Effector memory CD4-positive, alpha-beta T cell (primary cell): ENCODE measurements at places on chromosomes 12 and 14.

DNA sequence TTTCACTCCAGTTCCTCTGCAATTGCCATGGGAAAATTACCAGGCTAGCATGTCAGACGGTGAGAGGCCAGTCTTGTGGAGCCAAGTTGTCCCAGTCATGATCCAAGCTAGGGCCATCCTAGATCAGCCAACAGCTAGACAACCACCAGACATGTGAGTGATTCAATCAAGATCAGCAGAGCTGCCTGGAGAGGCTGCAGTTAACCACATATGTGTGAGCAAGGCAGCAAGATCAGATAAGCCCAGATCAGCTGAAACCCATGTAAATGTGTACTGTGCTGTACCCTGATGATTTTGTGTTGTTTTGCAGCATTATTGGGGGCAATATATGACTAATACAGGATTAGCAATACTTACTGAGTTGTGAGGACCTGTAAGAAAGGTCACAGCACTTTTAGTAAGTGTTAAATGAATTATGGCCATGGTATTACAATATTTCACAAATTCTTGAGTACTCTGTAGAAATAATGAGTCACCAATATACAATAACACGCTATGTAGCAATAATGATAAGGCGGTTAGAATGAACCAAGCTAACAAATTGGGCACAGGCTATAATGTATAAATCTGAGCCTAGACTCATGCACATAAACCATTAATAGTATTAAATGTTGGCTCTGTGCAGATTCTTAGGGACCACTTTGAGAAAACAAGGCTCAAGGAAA, 91.4 kb downstream of the SUDS3 start:
- H3K4me1 ChIP-seq = no peaks in the 10 kb centered on the region
- H3K4me3 ChIP-seq = no peak overlapping the region
- H3K27me3 ChIP-seq = no peaks in the 10 kb centered on the region
- no peak overlapping the region for H3K27ac ChIP-seq
- no peak for DNase-seq

DNA sequence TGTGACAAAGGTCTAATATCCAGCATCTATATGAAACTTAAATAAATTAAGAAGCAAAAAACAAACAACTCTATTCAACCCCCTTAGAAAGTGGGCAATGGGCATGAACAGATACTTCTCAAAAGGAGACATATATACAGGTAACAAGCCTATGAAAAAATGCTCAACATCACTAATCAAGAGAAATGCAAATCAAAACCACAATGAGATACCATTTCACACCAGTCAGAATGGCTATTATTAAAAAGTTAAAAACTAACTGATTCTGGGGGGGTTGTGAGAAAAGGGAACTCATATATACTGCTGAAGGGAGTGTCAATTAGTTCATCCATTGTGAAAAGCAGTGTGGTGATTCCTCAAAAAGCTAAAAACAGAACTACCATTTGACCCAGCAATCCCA, 198.9 kb downstream of the BMP4 start:
- DNase-seq = no peak
- H3K4me1 ChIP-seq = no peaks in the 10 kb centered on the region
- no peaks in the 10 kb centered on the region for H3K36me3 ChIP-seq

DNA sequence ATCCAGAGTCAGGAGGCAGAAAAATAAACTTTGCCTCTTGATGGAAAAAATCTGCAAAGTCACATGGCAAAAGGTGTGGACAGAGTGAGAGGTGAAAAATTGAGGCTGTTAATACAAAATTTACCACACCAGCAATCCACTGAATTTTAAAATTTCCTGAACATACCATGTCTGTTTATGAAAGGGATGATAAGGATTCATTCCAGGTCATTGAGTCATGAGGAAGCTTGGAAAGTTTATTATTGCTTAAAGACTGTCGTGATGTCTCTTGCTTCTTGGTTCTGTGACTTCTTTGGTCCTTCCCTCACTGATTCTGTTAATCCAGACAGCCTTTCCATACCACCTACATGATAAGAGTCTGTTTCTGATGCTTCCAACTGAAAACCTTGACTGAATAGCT, 73.2 kb downstream of the TTC6 start:
- no peaks in the 10 kb centered on the region for H3K27me3 ChIP-seq
- H3K4me3 ChIP-seq = no peak overlapping the region
- H3K4me1 ChIP-seq = no peaks in the 10 kb centered on the region
- no peak overlapping the region for H3K27ac ChIP-seq
- DNase-seq = no peak

DNA sequence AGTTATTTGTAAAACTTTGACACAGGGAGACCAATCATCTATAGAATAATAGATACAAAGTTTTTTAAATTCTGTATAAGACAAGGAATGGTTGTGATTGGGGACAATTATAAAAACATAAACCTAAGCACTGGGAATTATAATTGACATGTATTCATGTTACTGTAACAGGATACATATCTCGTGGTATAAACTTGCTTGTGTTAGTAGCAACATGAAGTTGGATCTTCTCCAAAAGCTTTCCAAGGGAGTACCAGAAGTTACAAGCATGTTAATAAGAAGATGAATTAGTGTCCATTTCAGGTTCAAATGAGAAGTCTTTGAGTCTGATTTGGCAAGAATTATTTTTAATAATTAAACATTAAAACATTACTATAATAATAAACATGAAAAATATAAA, 42.2 kb downstream of the CDKL1 start:
- H3K4me1 ChIP-seq = no peaks in the 10 kb centered on the region
- H3K27ac ChIP-seq = no peak overlapping the region
- H3K36me3 ChIP-seq = peaks cover 17% of the 10 kb centered on the region
- DNase-seq = no peak

DNA sequence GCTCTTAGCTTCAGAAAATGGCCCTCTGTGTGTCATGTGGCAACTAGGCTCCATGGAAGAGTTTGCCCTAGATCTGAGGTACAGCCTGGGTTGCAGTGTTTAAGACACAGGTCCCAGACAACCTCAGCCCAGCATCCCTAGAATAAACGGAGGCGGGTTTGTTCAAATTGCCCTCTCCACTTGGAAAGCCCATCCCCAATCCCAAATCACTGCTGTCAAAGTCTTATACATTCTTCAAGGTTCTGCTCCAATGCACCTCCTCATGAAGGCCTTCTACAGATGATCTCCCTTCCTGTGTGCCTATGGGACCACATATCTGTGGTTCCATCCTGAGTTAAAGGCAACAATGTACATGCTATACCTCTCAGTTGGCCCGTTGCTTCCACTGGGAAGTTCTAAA, 289.8 kb downstream of the DPF3 start:
- H3K4me3 ChIP-seq = no peak overlapping the region
- H3K36me3 ChIP-seq = no peaks in the 10 kb centered on the region
- no peak overlapping the region for H3K27ac ChIP-seq
- H3K4me1 ChIP-seq = no peaks in the 10 kb centered on the region
- DNase-seq = no peak

DNA sequence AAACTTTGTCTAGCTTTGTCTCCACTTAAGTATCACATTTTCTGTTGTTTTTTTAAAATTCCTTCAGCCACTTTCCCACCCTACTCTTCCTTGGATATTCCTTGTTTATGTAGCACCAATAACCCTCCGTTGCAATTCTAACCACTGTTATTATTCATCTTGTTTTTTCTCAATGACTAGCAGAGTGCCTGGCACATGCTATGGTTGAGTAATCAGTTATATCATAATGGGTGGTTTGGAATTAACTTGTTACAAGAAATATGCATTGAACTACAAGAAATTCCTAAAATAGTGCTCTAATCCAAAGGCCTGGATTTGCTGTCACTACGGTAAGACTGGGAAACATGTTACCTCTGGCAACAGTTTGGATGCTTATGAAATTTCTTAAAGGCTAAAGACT, 756.6 kb downstream of the NOVA1 start:
- H3K36me3 ChIP-seq = no peaks in the 10 kb centered on the region
- H3K27ac ChIP-seq = no peak overlapping the region
- no peaks in the 10 kb centered on the region for H3K27me3 ChIP-seq
- H3K4me3 ChIP-seq = no peak overlapping the region

DNA sequence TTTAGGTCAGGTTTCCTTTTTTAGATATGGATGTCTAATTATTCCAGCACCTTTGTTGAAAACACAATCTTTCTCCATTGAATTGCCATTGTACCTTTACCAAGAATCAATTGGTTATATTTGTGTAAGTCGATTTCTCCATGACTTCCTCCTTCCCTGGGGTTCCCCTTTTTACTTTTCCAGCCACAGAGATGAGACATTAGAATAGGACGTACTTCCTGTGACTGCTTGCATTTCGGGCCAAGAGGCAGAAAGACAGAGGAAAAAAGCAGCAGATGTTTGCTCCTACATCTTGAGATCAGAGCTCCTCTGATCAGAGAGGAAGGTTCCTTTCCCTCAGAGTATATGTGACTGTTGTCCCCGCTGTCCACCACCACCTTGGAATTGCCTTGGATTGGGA, 453.7 kb upstream of the RGS6 start:
- H3K27me3 ChIP-seq = no peaks in the 10 kb centered on the region
- H3K4me3 ChIP-seq = no peak overlapping the region
- no peak overlapping the region for H3K27ac ChIP-seq
- DNase-seq = no peak

- no peak for DNase-seq
- no peak overlapping the region for H3K27ac ChIP-seq
- no peaks in the 10 kb centered on the region for H3K36me3 ChIP-seq
- no peaks in the 10 kb centered on the region for H3K27me3 ChIP-seq
- no peaks in the 10 kb centered on the region for H3K4me1 ChIP-seq
Measured at GRCh38 chr12:105819549-105819948, 319.2 kb downstream of the NUAK1 start.

GRCh38 chr12:52969828-52970569, 21.1 kb downstream of the KRT18 start:
- no peak overlapping the region for H3K4me3 ChIP-seq
- H3K4me1 ChIP-seq = no peaks in the 10 kb centered on the region
- no peak overlapping the region for H3K27ac ChIP-seq
- no peak for DNase-seq
- no peaks in the 10 kb centered on the region for H3K36me3 ChIP-seq
- H3K27me3 ChIP-seq = peaks cover 4% of the 10 kb centered on the region

- no peaks in the 10 kb centered on the region for H3K36me3 ChIP-seq
- no peak for DNase-seq
Measured at GRCh38 chr14:100388103-100389054, 65.2 kb downstream of the SLC25A47 start.

DNA sequence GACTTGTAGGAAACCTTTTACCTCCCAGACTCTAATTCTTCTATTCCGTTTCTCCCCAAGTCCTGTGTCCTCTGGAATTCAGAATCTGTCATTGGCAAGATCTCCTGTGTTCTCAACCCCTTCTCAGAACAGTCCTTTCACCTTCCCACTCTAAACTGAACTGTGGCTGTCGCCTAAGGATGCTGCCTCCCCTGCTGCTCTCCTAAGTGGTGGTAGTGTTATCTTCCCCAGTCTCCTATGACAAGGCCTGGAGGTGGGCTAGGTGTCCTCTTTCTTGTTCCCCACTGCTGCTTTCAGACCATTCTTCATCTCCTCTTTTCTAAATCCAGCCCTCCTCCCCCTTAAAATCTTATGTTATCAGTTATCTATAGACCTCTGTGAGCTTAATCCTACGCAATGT, 397.4 kb downstream of the RAD51B start:
- no peak overlapping the region for H3K27ac ChIP-seq
- no peak overlapping the region for H3K4me3 ChIP-seq
- no peaks in the 10 kb centered on the region for H3K4me1 ChIP-seq
- no peaks in the 10 kb centered on the region for H3K27me3 ChIP-seq

- H3K36me3 ChIP-seq = peaks cover 26% of the 10 kb centered on the region
- H3K27me3 ChIP-seq = no peaks in the 10 kb centered on the region
- DNase-seq = no peak
- H3K27ac ChIP-seq = no peak overlapping the region
- no peaks in the 10 kb centered on the region for H3K4me1 ChIP-seq
- no peak overlapping the region for H3K4me3 ChIP-seq
Measured at GRCh38 chr14:65057695-65058094, 44.6 kb downstream of the MAX start.
